DMS53 (cell line): ENCODE measurements at places on chromosomes 3 and 15.

- no peak for DNase-seq
These were observed 3.3 kb upstream of the LRTM1 start for GRCh38 chr3:54931182-54931581.

DNA sequence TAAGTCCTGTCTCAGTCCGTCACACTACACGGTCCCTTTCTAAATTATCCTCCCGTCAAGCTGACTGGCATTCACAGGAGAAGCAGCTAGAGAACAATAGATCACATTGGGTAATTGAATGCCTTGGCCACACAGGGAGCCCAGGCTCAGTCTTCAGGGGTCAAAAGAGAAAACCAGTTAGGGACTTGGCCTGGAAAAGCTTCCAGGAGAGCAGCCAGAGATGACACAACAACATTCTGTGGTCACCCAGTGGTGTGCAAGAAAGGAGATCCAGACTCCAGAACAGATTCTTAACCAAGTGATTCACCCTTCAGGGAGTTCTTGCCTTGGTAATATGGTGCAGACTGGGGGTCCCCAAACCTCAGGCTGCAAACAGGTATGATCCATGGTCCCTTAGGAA, 15.9 kb downstream of the ARHGAP31 start:
- DNase-seq, result no peak

GRCh38 chr3:62936626-62937254, 61.5 kb upstream of the CADPS start:
- no peak for DNase-seq

DNA sequence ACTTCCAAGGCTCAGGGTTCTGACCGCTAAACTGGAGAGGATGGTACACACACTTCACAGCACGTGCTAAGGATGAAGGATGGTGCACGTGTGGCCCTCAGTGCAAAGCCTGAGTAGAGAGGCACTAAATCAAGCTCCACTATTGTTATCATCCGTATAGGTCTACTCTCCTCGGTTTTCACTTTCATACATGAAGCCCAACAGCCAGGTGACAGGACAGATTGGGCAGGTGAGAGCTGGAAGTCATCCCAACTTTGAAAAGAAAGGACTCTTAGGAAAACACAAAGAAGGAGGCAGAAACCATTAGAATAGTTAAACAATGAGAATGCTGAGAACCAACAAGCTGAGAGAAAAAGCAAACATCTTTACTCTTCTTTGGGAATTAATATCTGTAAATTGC, 21.1 kb downstream of the MAGI1 start:
- peak; percentile 26 for DNase-seq

- peak; percentile 3 for DNase-seq
These were observed 5.3 kb upstream of the DIS3L start for GRCh38 chr15:66288093-66288492.

GRCh38 chr15:100334905-100335304, 6.9 kb downstream of the ADAMTS17 start:
- no peak for DNase-seq

DNA sequence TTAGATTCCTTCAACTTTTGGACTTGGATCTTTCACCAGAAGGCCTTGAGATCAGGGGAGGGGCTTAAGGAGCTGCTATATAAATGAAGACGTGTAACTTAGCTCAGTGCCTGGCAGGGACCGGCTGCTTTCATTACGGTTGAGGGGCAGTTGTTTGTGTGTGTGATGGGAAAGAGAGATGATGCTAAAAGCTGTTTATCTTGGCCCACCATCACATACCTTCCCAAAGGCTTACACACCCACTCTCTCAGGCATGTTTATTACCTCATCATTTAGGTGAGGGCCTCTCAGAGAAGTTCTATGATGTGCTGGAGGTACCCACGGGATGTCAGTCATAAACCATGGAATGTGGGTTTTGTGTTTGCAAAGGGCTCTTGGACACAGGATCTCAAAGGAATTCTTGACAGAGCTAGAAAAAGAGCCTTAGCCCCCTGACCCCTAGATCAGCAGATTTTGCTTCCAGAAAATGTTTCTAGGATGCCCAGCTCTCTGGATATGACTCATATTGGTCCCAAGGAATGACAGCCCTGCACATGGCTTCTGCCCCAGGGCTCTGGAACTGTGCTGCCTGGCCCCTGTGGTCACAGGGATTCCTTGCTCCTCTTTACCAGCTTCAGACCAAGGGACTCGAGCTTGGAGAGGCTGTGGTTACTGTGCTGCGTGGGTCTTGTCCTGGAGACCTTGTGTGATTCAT, 15.9 kb upstream of the SMAD3 start:
- peak; percentile 11 for DNase-seq

- DNase-seq, result no peak
These were observed 15.1 kb downstream of the SH2D7 start for GRCh38 chr15:78107471-78107870.

DNA sequence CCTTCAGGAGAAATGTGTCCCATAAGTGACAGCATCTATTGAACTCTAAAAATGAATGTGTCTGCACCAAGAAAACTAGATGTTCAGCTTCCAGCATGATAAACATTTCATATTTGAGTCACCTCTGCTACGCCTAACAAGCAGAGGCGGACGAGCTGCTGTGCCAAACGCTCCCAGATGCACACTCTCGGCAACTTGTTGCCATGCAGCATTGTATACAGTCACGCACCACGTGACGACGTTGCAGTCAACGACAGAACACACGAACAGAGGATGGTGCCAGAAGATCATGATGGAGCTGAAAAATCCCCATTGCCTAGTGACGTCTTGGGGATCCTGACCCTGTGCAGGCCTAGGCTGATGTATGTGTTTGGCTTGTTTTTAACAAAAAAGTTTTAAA, 137.5 kb downstream of the XXYLT1 start:
- no peak for DNase-seq

GRCh38 chr15:40197434-40197833, 36.6 kb downstream of the BUB1B start:
- DNase-seq, result no peak

DNA sequence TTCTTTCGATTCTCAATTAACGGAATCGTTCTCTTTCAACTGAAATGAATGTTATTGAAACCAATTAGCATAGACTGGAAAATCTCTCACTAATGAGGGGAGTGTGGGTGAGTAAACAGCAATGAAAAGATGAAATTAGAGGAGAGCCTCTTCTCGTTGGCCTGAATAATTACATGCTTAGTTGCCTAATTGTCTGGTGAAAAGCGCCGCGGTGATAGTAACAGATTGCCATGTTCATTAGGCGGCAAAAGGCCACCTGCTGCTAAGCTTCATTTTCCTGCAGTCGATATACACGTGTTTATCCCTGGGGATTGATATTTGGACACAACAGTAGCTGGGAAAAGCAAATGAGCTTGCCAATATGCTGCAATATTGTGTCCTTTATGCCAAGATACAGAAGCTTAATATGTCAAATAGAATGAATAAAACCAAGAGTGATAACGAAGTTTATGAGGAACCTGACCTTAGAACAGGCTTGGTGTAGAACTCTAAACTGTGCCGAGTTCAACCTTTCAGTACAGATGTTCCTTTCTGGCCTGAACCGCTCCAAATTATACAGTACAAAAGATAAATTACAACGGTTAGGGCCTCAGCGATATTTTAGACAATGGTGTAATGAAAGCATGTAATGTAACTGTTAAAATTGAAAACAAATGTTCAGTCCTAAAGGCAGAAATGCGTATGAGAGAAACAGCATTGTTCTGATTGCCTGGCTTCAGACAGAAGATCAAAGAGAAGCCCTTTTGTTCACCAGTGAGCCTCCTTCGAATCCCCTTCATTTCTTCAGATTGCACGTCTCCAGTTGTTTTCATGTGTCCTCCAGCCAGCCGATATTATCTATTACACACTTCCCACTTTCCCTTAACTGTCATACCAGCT, 185.2 kb downstream of the SHOX2 start:
- DNase-seq, result no peak
